Regular cardiac myocyte (primary cell): ENCODE measurements at places on chromosomes 12 and 14. TPM values are rescaled to one million over a fixed set of nuclear protein-coding genes. Genes with fewer than 3 reads are reported as not detected.

Gene GPD1
- total RNA-seq = under 0.01 and 0.56 TPM in 2 replicates

Gene SLC4A8
- 0.56 and 1.3 TPM in 2 replicates for total RNA-seq

Gene LRIG3
- 14.6 and 18.3 TPM in 2 replicates for total RNA-seq

Gene CFAP73
- total RNA-seq = not detected in 2 replicates

Gene COX8C
- total RNA-seq = not detected in 2 replicates

Gene PMCH
- 0.19 TPM in 1 of 2 replicates, not detected in the other for total RNA-seq

Gene NGB
- total RNA-seq = not detected in 2 replicates

Gene LMO3
- total RNA-seq = under 0.01 and 0.56 TPM in 2 replicates

Gene PLXNC1
- total RNA-seq = 1.5 and 2.3 TPM in 2 replicates

Gene DEPDC4
- 1.7 and 3.4 TPM in 2 replicates for total RNA-seq

Gene GLRX5
- total RNA-seq = 28.8 and 52.5 TPM in 2 replicates

Gene B4GALNT1
- 1.9 and 2.8 TPM in 2 replicates for total RNA-seq
